Endodermal cell (in vitro differentiated cells): ENCODE measurements at places on chromosomes 3 and 15.

DNA sequence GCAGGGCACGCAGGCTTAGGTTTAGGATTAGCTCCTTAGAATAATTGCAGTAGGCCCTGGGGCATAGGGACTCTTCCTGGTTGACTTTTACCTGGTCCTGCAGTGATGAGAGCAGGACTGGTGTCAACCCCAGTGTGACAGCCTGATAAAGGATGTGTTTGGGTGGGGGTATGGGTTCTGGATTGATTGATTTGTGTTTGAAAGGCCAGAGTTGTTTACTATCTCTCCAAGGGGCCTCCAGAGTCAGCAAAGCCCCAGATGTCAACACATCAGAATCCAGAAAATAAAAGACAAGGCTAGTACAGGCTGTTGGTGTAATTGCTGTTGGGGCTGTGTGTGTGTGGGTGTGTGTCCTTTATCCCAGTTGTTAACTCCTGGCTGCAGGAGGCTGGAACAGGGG lies 122.3 kb downstream of the CHRNA7 start:
- peak; percentile 55 for DNase-seq

DNA sequence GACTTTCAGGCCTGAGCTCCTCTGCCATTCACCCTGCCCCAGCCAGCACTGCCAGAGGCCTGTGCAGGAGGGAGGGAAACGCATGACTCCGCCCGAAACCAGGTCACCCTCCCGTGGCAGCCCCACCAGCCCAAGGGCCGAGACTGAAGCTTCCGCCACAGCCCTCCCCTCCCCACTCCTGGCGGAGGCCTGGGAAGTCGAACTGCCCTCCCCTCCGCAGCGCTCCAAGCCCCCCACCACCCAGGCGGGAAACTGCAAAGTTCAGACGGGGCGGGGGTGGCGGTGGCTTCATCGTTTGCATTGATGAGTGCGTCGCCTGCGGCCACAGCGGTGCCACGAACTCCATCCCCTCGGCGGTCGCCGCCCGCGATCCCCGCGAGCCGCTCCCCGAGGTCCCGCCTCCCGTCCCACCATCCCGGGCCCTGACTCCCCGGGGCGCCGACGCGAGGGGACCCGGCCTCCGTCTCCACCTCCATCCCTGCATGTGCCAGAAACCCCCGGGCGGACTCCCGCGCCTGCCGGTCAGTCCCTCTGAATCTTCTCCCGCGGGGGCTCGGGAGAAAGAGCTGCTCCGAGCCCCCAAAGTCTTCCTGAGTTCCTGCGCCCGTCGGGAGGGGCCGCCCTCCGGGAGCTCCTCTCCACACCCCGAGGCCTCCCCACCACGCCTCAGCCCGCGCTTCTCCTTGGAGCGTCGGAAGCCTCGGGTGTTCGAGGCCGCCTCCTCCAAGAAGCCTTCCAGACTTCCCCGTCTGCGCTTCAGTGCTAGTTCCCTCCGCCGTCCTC lies 698 bp downstream of the MELTF start:
- DNase-seq: no peak

DNA sequence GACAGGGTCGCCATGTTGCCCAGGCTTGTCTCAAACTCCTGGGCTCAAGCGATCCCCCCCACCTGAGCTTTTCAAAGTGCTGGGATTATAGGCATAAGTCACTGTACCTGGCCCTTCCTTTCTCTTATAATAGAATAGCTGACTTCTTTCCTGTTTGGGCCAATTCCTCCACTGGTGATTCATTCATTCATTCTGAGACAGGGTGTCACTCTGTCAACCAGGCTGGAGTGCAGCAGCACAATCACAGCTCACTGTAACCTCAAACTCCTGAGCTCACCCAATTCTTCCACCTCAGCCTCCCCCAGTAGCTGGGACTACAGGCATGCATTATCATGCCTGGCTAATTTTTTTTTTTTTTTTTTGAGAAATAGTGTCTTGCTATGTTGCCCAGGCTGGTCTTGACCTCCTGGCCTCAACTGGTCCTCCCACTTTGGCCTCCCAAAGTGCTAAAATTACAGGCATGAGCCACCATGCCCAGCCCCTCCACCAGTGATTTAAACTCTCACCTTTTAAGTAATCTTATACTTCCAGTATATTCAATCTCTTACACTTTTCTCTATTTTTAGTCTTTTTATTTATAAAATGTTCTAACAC lies 20.9 kb downstream of the GNB4 start:
- DNase-seq: no peak

DNA sequence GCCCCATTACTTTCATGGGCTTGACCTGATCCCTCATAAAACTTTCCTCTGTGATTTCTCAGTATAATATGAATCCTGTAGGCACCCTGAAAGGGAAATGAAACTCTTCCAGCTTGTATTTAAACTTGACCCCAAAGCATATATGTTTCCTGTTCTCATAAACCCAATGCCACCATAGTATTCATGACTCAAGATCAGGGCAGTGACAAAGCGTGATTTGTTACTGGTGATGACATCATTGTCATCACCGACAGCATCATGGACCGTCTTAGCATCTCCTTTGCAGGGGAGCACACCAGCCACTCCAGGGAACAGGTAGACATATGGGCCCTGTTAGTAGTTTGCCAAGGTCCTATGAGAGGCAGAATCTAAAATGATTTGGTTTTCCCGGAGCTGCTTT lies 741.2 kb downstream of the NR2F2 start:
- no peak for DNase-seq

DNA sequence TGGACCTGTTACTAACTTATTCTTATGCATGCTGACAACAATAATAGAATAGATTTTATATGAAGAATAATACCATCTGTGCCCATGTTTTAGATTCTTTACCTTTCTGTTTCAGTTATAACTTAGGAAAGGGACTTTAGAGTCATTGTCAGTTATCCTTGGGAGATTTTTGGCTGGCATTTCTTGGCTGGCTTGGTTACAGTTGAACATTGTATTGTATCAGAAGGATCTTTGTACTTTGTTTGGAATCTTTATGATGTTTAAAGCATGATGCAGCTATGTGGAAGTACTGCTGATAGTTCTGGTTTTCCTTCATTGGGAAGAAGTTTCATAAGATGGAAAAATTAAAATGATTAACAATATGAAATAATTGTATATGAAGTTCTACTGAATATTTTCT lies 19.9 kb downstream of the ABHD5 start:
- DNase-seq: no peak

DNA sequence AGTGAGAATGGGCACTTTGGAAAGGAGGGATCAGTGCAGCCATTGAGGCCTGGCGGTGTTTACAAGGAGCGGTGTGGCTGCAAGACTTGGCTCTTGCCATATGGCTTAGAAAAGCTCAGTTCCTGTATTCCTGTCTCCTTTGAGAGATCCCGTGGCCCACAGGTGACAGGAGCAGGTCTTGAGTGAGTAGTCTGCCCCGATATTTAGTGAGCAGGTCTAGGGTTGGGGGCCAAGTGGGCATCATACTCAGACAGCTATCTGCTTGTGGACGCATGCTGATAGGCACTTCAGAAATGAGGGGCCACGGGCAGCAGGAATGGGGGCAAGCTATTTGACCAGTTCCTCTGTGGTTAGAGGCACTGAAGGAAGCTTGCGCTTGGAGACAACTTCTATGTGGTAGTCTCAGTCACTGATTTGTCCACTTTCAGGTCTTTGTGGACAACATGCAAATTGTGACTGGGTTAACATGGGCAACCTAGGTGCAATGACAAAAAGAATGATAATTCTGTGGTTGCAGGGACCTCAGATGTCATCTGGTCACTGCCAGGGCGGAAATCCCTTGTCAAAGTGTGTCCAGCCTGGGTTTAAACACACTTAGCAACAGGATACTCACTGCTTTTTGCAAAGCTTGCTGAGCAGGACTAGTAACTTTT lies 1.1 kb downstream of the TMED3 start:
- DNase-seq: no peak

GRCh38 chr3:150511122-150511821 lies 35.0 kb downstream of the SERP1 start:
- DNase-seq: no peak

DNA sequence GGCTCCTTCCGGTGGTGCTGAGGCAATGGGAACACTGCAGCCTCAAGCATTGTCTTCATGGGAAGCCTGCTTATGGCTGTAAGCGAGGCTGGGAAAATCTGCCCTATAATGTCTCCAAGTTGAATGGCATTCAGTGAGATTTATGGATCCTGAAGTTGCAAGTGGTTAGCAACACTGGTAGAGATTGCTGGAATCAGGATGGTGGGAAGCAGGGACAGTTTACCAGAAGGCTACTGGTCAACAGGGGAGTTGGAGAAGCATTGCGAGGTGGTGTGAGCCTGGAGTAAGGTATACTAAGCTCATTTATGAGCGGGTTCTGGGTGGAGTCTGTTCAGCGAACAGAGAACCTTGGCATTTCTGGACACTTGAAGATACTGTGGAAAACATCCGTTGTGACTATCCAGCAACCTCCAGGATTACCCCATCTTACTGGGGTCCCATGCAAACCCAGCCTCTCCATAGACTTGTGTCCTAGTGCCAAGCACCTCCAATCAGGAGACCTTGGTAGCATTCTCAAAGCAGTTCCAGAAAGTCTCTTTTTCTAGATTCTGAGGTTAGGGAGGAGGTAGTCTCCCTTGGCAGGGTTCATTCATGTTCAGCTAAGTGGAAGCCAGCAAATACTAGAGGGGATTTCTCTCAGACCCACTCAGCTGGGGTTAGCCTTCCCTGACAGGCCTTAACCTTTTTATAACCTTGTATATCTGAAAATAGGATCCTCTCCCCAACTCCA lies 7.3 kb downstream of the RPSA start:
- DNase-seq: no peak

- no peak for DNase-seq
Measured at GRCh38 chr3:144655423-144655822, 683.8 kb downstream of the DIPK2A start.

DNA sequence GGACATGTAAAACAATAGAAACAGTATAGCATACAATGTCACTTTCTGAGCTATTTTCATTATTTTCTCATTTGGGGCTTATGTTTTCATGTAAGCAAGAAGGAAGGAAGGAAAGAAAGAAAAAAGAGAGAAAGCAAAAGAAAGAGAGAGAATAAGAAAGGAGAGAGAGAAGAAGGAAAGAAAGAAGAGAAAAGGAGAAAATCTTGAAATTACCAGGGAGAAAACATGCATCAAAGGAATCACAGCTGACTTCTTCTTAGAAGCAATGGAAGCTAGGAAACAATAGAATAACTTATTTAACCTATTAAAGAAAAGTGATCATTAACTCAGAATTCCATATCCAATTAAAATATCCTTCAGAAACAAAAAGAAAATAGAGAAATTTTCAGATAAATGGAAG lies 471.5 kb downstream of the OCA2 start:
- DNase-seq: no peak

DNA sequence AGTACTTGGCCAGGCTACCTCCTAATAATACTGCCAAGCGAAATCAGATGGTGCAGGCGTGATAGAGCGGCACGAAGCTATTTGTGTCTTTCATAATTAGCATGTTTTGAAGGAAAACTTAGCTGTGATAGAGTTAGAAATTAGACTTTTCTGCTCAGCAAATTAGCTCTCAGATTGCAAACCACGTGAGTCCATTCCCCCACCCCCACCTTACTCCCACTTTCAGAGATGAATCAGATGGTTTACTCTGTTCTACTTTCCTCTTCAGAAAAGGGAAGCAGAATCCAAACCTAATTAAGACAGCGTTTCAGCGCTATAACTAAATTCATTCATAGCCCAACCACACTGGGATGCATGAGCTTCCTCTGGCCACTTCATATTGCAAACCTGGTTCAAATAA lies 214.6 kb downstream of the SLCO3A1 start:
- no peak for DNase-seq

DNA sequence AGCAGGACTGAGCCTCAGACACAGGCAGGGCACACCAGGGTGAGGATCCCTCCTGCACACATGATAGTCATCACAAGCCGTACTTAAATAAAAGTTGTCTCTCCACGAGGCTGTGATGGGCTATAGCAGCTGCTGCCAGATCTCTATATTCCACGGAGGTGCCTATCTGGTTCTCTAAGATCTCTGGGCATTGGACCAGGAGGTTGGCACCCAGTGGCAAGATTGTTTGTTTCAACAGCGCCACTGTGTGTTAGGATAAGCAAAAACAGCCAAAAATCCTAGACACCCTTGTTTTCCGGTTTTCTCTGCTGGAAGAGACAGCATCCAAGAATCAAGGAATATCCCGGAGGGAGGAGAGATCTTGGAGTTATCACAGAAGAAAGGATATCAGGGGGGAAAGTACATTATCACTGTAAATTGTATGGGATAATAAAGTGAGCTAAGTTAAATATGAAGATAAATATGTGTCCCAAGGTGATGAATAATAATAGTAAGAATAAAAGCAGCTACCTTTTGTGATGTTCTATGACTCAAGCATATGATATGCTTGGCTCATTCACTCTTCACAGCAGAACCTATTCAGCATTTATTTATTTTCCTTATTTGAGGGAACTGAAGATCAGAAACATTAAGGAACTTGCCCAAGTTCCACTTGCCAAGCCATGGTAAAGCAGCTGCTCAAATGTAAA lies 90.6 kb upstream of the AKAP13 start:
- peak; percentile 67 for DNase-seq

DNA sequence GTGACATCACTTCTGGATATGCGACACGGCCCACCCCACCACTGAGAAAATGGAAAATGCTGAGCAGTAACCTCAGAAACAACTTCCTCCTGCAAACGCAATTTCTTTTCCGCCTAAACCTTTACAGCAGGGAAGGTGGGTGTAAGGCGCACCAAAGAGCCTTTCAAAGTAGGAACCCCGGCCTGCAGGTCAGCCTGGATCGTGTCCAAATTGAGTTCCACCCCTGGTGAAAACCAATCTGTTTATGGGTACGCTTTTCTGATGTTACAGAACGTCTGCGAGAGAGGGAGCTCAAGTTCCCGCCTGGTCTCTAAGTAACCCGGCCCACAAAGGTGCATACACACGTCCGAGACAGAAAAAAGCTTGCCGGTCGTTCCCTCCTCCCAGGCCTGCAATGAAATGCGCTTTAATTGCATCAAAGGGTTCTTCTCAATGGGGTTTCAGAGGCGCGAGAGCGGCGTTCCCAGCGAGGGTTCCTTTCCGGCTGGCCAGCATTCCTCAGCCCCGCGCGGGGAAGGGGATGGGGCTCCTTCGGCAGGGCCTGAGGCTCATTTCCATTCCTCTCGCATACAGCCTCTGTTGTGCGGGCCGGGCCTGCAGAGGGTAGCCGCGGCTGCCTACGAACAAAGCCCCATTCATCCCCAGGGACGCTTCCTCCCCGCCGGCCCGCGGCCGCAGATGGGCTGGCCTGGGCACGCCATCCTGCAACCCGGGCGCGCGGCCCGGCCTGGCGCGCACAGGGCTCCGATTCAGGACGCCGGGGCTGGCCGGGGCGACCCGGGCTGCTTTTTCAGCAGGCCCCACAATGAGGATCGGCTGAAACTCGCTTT lies 138.1 kb downstream of the TMCO5A start:
- peak; percentile 96 for DNase-seq

- no peak for DNase-seq
Measured at GRCh38 chr3:74527566-74527965, 86.9 kb downstream of the CNTN3 start.

DNA sequence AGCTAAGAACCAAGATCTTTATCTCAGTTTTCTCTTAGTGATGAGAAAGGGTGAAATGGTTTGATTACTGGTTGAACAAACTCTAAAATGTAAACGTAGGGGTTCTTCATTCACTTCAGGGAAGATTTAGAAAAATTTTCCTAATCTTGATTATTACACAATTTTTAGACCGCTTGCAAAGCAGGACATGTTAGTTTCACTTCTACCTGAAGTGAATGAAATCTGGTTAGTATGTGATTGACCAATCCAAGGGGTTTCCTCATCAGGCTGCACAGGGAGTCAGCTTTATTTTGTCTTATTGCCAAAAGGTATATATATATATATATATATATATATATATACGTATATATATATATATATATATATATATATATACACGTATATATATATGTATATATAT lies 740.4 kb downstream of the TUSC7 start:
- no peak for DNase-seq
